ENCODE measurements at places on chromosomes 3 and 15. TPM values are rescaled to one million over a fixed set of nuclear protein-coding genes. Genes with fewer than 3 reads are reported as not detected.

Gene CLSTN2
- 0.68 TPM for total RNA-seq

GRCh38 chr3:149816311-149816710 lies 3.3 kb downstream of the RNF13 start:
- DNase-seq: no peak
- H3K36me3 ChIP-seq: no peaks in the 10 kb centered on the region
- H3K27ac ChIP-seq: no peak overlapping the region
- no peaks in the 10 kb centered on the region for H3K27me3 ChIP-seq

Gene C2CD4B
- total RNA-seq: 0.22 TPM

Gene MESP2
- not detected for total RNA-seq

DNA sequence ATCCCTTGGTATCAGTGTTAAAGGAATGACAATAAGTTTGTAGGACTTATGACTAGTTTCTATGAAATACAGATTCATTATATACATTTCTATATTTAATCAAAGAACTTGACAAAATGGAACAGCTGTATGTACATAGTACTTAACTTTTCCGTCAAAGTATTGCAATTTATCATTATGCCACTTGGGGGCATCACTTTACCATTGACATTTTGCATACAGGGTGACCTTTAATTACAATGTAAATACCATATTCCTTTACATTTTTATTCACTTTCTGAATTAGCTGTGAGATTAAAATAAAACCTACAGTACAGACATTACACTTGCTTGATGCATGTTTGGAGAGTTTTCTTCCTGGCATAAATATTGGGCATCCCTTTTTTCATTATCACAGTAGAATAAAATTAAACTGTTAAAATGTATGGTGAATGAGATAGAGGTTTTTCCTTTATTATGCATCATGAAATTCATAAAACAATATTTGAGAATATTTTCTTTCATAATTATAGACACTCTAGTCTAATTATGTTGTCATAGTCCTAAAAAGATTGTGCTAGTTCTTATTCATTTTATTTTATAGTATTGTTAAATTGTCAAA lies 6.9 kb downstream of the NEK11 start:
- H3K27me3 ChIP-seq: no peaks in the 10 kb centered on the region
- no peak overlapping the region for H3K27ac ChIP-seq
- no peaks in the 10 kb centered on the region for H3K36me3 ChIP-seq
